ENCODE measurements at places on chromosomes 2 and 18. TPM values are rescaled to one million over a fixed set of nuclear protein-coding genes. Genes with fewer than 3 reads are reported as not detected.

The PPM1B gene
- total RNA-seq, result 47.2 TPM

DNA sequence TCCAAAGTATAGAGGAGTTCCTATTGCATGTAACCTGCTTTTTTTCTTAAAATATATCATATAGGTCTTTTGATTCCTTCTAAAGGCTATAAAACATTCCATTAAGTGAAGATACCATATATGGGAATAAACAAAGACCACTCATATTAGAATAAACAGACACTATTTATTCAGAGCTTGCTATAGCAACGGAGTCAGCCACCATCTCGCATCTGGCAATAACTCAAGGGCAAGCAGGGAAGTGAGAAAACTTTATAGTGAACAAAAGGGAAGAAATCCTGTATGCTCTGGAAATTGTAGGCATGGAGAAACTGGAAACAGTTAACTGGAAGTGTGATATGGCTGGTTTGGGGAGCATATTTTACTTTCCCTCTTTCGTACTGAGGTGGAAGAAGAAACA lies 301.9 kb downstream of the PTH2R start:
- DNase-seq, result no peak

- no peak for DNase-seq
Observed at GRCh38 chr2:201839727-201840126, 33.4 kb downstream of the CDK15 start.

The SERPINB12 gene
- not detected for total RNA-seq

Measured in mucosa of gallbladder (tissue), 1 donor.